Activated T-helper 1 cell treated with anti-CD3 and anti-CD28 coated beads, Interleukin-2, amount 50 U/mL, for 16 hours (primary cell): ENCODE measurements at places on chromosomes 6 and 20.

DNA sequence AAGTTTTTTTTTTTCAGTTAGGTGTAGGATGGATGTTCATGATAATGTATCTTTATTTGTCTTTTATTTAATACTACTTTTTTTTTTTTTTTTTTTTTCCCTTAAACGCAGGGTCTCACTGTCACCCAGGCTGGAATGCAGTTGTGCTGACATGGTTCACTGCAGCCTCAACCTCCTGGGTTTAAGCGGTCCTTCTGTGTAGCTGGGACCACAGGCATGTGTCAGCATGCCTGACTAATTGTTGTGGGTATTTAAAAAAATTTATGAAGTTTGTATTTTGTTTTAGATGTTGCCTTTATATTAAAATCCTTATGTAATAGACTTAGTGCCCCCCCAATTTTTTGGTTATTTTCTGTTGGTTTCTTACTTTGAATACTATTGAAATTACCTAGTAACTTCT, 42.6 kb downstream of the NCOA3 start:
- no peak for DNase-seq

DNA sequence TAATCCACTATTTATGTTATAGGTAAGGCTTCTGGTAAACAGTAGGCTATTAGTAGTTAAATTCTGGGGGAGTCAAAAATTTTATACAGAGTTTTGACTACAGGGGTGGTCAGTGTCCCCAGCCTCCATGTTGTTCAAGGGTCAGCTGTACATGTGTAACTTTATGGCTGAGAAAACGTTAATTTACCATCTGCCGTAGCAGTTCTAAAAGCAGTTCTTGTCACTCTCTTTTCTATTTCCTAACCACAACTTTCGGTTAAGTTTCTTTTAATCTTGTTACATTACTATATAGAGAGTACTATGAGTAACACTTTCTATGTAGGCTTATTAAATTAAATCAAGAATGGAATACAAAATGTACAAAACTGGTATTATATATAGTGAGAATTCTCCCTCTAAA, 21.6 kb upstream of the KIF6 start:
- DNase-seq, result no peak

DNA sequence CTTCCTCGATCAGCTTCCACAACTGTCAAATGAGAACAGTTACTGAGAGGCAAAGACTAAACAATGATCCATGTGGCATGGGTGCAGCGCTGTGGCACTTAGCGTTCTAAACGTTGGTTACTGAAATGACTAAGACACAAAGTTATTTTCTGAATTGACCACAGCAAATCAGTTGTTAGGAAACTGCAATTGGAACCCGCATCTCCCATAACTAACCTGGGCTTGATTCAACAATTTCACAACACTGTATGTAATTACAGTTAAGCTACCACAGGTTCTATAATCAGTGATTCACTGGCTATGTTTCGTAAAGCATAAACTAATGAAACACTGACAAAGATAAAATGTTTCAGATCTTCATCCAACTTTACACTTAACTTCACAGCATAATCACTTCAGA, 12.5 kb downstream of the WDR27 start:
- no peak for DNase-seq

DNA sequence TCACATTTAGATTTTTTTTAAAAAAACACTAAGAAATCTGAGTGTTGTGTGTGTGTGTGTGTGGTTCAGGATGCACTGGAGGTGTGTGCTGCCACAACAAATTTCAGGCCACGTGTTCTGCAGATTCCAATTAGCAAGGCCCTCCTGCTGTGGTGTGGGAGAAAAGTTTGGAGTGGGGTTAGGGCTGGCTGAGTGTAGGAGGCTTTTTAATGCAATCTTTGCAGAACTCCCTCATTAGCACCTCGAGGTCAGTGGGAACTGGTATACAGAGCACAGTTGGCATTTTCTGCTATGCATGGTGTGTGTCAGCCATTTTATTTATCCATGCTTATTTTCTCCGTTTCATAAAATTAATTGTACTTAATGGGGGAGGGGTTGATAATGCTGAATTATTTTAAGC, 187.6 kb downstream of the SOX4 start:
- DNase-seq, result no peak

- DNase-seq, result no peak
Observed at GRCh38 chr6:36847991-36848390, 8.7 kb upstream of the CPNE5 start.

DNA sequence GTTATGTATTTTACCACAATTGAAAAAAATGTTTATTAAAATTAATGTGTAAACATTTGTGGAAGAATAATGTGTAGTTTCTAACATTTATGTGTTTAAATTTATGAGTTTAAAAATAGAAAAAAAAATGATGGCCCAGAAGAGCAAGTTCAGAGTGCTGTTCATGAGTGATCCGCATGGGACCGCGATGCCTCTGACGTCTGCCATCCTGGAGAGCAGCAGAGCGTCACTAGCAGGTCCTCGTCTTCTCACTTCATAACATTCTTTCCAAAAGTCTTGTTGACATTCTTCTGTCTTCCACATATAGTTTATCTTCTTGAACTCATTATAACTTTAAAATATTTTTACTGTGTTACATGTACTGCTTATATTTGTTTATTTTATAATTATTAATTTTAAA, 15.5 kb downstream of the BTNL2 start:
- DNase-seq, result no peak

DNA sequence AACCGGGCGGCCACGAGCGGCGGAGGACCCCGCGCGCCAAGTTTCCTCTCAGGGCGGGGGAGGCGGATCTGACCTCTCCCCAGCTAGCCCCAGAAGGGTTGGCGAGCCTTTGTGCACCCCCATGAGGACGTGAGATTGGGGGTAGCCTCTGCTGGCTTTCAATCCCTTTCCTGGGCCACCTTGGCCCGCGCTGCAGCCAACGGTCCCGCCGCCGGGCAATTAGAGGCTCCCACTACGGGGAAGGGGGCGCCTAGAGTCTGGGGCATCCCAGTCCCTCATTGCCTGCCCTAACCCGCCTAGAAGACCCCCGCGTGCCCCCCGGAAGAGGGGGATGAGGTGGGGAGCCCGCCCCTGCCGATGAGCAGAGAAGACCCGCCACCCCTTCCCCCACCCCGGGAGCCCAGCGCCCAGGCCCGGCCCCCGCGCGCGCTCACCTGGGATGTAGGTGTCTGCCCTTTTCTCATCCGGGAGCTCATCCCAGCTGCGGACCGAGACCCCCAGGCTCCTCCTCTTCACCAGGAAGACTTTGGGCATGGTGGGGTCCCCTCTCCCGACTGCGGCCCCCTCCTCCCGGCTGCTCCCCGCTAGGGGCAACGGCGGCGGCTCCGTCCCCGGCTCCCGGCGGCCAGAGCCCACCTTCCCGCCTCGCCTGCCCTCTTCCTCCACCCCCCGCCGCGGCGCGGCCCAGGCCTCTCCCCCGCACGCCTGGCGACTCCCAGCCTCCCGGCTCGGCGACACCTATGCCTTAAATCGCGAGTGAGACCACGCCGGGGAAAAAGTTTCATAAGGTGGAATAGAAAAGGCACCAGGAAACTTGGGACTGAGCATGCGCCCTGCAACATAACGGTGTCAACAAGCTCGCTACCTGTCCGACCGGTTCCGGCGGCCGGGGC, at the start of gene OVOL2:
Gene OVOL2, minus strand, starts transcription at position 816 of the 893 bp plus-strand sequence. Its CDS starts 282 bp downstream, at position 534.
- no peak for DNase-seq

DNA sequence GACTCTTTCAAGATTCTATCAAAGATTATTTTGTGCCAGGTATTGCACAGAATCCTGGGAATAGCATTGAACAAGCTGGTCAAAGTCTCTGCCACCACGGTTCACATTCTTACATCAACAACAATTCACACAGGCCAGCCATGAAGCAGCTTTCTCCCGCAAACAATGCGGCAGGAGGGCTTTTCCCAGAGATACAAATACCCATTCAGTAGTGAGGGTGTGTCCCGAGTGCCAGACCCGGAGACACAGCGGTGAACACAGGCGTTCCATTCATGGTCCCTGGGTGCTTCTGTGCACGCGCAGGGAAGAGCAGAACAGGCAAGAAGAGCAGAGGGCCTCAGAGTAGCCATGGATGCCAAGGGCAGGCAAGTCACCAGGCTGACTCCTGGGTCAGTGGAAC, 83.3 kb upstream of the PDE10A start:
- no peak for DNase-seq

DNA sequence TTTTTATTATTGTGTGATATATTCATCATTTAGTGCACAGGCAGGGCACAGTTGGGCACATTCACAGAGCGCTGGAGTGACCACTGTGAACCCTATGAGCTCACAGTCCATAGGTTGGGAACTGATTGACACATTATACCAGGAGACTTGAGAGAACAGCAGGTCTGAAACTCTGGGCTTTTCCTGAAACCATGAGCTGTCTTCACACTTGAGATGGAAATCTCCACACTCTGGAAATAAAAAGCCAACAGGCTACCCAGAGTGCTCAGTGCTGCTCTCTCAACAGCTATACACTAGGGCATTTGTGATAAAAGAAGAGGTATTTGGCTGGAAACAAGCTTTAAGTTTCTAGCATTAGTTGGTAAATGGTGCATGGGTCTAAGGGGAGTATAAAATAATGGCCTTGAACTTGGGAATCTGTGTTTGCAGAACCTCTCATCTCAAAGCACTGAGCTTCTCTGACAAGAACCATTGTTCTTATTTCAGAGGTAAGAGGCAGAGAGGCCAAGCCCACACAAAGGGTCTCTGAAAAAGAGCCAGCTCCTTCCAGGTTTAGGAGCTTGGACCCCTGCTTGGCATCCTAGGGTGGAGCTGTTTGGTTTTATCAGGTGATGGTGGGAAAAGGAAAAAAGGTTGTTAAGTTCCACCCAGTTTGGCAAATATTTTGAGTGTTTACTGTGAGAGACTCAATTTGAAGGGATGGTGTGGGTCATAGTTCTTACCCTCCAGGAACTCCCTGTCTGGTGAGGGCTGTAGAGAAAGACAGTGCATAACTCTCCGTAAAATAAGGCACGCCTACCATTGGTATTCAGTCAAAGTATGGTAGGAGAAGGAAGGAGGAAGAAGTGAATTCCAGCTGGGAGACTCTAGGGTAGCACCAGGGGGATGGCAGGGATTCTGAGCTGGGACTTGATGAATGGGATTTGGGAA, 14.5 kb downstream of the CHMP4B start:
- no peak for DNase-seq

GRCh38 chr20:22511943-22512910, 72.1 kb downstream of the FOXA2 start:
- no peak for DNase-seq

- DNase-seq, result no peak
Observed at GRCh38 chr6:117280922-117281321, 15.6 kb downstream of the VGLL2 start.

DNA sequence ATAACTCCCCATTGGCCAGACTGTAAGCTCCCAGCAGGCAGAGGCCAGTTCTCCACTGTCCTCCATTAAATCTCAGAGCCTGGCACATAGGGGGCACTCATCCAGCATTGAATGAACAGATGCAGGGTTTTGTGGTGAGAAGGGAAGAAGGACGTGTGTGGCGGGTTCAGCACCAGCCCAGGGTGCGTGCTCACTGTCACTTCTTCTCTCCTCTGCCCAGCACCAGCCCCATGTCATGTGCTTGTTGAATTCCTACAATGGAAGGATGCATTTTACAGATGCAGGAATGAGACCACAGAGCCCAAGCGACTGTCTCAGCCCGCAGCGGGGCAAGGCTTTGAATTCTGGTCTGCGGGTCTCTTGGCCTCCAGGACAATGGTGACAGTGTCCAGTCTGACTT, 149.9 kb downstream of the CEBPB start:
- no peak for DNase-seq

DNA sequence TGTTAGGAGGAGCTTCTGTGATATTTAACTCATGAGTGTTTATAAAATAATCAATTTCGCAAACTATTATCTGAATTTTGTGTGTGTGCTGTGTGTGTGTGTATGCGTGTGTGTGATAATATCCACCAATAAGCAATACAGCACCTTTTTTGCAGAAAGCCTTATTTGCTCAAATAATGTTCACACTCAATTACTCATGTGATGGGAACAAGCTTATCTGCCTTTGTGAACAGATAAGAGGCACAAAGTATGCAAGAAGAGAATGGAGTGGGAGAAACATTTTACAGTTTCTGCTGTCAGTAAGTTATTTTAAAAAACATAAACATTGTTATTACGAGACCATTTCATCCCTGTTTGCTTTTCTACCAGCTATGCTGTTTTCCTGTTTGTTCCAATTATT, 36.7 kb upstream of the PTPRK start:
- no peak for DNase-seq

- DNase-seq, result no peak
Observed at GRCh38 chr20:4130404-4131189, 115.2 kb upstream of the RNF24 start.

- DNase-seq, result no peak
Observed at GRCh38 chr6:36177166-36177565, 19.4 kb upstream of the BRPF3 start.

- no peak for DNase-seq
Observed at GRCh38 chr6:39758905-39759605, 33.1 kb upstream of the DAAM2 start.

DNA sequence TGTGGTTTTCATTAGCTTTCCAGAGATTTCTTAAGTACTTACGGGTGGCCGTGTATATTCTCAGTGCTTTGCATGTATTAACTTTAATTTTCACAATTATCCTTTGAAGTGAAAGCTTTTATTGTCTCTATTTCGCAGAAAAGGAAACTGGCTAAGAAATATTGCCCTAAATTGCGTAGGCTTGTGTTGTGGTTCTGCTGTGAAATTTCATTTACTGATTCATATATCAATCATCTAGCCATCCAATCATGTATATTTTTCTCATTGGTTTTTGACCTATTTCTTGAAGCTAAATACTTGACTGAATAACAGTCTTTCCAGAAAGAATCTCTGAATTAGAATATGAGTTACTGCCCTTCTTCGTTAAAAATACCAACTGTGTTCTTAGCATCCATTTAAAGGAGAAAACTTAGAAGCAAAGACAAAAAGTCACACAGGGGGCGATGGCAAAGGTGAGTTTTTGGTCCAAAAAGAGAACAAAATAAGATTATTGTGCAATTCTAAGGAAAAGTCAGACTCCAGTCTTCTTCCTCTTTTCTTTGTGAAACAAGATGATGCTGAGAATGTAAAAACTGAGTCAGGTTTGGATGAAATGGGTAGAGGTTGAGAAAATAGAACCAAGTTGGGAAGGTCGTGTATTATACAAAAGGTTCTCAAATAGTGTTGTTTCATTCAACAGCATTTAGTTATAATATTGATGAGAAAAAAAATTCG, 1.4 kb downstream of the CYB5R4 start:
- DNase-seq, result no peak

DNA sequence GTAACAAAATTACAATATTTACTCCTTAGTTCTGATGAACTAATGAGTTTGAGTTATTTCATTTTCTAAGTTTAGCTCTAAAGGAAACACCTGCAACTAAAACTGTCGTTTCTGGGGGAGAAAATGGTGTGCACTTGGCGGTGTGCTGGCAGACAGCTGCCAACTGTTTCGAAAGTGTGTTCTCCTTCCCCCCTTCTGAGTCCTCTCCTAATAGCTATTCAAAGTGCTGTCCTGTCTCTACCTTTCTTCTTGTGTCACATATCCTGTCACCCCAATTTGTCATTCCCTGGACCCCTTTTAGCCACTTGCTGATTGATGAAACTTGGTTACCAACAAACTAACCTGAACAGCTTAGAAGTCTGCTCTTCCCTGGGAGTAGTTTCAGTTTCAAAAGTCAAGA, 4.9 kb upstream of the UBE2J1 start:
- DNase-seq, result no peak
